ENCODE measurements at places on chromosomes 7 and 10. TPM values are rescaled to one million over a fixed set of nuclear protein-coding genes. Genes with fewer than 3 reads are reported as not detected.

DNA sequence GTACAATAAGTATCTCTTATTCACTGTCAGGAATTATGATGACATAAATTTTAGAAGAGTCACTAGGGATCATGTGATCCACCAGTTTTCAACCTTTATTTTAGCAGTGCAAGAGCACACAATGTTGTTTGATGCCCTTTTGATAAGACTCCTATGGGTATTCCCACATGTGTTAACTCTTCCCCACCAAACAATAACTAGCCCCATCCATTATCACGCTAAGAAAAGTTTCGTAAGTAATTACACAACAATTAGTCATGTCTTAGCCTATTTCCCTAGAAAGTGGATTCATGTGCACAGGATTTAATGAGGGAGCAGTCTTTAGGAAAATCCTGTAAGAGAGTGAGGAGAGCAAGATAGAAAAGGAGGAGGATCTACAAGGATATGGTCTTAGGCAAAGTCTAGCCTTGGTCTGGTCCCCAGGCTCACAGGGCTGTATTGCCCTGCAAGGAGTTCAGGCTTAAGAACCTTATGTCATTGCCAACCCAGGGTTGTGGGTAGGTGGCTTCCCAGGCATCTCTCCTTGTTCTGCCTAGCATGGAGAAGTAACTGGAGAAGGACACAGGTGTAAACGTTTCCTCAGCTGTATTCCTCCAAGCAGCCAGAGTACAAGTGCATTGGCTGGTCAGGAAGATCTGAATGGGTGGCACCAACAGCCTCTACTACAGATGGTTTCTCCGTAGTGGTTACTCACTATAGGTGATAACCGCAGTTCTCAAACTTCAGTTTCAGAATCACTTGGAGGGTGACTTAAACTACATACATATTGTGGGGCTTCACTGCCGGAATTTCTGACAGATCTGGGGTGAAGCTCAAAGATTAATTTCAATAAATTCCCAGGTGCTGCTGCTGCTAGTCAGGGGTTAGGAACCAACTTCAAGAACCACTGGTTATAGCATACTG, 574.5 kb downstream of the SUGCT start:
- no peak for DNase-seq

GRCh38 chr10:36542493-36542892, 582.9 kb upstream of the ANKRD30A start:
- DNase-seq, result no peak

- DNase-seq, result no peak
Observed at GRCh38 chr10:6098156-6098555, 9.3 kb downstream of the RBM17 start.

DNA sequence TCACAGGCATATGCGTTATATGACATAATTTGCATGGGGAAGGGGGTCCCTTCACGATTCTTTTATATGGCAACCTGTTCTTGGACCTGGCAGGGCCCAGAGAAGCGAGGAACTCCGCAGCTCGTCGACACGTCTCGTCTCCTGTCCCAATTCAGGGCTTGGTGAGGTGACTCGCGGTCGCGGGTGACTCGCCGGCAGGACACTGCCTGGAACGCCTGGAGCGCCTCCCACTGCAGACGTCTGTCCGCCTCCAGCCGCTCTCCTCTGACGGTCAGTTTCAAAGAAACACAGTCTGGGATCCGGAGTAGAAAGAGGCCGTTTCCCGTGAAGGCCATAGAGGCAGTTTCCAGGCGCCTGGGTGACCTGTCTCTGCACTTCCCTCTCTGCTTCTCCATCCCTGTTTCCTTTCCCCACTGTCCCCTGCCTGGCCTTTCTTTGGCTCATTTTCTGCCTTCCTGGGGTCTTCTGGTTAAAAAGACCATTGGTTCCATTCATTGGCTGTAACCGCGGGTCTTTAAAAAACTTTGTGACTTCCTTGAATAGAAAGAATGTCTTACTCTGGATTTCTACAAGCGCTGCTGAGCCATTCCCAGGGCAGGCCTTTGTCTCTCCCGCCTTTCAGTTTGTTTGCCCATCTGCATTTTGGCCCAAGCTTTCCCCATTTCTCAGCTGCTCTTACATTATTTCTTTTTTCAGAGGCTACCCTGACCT, 1.2 kb downstream of the UPP1 start:
- peak; percentile 57 for DNase-seq

DNA sequence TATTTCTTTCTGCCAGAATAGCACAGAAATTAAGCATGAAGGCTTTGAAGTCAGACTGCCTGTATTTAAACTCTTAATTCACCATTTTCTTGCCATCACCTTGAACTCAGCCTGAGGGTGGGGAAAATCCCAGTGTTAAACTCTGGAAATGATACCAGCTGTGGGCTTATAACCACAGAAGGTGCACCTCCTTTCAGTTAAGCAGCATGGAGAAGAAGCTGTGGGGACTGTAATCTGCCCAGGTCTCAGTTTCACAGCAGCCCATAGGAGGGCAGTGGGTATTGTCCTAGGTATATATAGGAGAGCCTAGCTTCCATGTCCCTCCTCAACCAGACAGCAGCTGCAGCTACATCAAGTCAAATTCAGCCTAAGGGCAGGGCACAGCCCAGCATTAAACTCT, 241.6 kb downstream of the HPSE2 start:
- DNase-seq, result no peak

- DNase-seq, result no peak
Observed at GRCh38 chr7:104604706-104605105, 276.3 kb downstream of the LHFPL3 start.

DNA sequence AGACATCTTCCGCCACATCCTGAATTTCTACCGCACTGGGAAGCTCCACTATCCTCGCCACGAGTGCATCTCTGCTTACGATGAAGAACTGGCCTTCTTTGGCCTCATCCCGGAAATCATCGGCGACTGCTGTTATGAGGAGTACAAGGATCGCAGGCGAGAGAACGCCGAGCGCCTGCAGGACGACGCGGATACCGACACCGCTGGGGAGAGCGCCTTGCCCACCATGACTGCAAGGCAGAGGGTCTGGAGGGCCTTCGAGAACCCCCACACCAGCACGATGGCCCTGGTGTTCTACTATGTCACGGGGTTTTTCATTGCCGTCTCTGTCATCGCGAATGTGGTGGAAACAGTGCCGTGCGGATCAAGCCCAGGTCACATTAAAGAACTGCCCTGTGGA, 1.9 kb downstream of the KCND2 start:
- no peak for DNase-seq

DNA sequence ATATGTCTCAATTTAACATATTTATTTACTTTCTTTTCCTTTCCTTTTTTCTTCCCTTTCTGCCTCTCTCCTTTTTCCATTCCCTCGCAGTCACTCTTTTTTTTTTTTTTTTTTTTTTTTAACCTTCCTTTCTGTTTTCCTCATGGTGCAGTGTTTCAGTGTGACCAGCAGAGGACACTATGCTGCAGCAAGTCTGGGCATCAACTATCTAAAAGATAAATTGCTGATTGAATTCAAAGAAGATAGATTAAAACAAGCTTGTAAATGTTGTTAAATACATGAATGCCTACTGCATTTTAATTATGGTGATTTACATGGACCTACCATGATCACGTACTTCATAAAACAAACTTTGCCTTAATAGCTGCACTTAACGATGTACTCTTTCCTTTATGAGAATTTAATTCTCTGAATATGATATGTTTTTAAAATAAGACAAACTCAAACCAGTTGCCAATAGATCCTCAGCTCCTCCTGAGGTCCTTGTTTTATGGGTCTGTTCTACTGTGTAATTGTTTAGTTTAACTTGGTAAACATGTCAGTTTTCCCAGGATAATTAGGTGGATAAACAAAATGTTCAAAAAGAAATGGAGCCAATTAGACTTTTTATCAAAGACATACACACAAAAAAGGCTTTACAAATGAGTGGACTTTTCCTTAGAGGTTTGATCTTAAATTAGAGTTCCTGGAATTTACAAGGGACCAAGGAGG, 101.0 kb upstream of the AGR3 start:
- peak; percentile 53 for DNase-seq

- no peak for DNase-seq
Observed at GRCh38 chr10:121690152-121690848, 92.1 kb upstream of the FGFR2 start.

- DNase-seq, result no peak
Observed at GRCh38 chr7:95628831-95629439, 32.6 kb upstream of the PDK4 start.

DNA sequence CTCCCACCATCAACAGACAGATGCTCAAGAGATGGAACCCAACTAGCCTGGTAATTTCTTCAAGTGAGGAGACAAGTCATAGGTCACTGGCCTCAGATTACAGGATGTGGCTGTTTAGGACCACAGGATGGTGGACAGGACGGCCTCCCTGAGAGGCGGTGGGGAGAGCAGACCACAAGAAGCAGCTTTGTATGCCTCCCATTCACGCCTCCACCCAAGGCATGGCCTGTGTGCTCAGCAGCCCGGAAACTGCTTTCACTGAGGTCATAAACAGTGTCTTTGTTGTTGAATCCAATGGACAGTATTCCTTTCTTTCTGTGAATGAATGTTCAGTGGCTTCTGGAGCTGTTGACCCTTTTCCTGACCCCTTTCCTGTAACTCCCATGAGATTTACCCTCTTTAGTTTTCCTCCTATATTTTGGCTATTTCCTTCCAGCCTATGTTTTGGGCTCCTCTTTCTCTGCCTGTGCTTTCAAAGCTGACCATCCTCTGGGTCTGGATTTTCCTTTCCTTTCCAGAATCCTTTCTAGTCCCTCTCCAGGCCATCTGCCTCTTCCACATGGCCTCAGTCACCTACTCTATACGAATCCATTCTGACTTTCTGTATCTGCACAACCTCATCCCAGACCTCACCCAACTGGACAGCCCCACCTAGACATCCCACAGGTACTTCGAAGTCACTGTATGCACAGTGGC, 32.4 kb upstream of the INPP5F start:
- DNase-seq, result peak; percentile 43

- no peak for DNase-seq
Observed at GRCh38 chr7:153948060-153948459, 104.1 kb upstream of the DPP6 start.

DNA sequence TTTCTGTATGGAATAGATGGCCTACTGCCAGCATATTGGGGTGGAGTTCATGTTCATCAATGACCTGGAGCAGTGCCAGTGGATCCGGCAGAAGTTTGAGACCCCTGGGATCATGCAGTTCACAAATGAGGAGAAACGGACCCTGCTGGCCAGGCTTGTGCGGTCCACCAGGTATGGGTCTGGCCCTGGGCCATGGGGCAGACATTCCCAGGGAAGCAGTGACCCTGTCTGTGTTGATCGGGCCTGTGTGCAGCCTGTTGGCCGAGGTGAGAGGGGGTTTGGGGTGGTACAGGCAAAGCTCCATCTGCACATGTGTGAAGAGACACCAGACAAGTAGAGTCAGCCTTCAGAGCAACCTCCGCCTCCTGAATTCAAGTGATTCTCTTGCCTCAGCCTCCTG, 67.3 kb downstream of the OGDH start:
- DNase-seq, result no peak

DNA sequence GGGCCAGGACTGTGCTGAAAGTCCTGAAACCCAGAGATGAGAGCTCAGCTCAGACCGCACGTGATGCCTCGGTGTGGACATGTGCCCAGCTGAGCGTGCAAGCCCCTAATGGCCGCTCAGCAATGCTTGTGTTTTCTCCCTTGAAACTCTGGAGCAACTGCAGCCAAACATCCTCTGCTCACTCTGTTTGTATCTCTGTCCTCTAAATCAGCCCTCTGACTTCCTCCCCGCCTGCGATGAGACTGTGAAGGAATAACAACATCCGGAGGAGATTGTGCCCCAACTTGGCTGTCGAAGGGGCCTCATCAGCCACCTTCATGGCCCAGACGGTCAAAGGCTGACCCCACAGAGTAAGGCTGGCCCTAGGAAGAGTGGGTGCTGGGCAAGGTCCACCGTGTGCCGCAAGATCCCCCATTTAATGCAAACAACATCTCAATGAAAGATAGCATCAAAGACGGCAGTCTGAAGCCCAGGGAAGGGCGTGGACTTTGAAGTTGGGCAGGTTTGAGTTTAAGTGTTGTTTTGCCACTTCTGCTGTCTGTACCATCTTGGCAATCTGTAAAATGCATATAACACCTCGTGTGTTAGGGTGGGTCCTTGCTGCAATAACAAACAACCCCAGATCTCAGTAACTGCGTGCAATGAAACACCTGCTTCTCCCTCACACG, 39.9 kb downstream of the CALML3 start:
- DNase-seq, result no peak

- peak; percentile 94 for DNase-seq
Observed at GRCh38 chr7:64307254-64308015, 6.3 kb upstream of the ZNF736 start.

GRCh38 chr10:34618611-34619010, 196.5 kb downstream of the PARD3 start:
- DNase-seq, result no peak

DNA sequence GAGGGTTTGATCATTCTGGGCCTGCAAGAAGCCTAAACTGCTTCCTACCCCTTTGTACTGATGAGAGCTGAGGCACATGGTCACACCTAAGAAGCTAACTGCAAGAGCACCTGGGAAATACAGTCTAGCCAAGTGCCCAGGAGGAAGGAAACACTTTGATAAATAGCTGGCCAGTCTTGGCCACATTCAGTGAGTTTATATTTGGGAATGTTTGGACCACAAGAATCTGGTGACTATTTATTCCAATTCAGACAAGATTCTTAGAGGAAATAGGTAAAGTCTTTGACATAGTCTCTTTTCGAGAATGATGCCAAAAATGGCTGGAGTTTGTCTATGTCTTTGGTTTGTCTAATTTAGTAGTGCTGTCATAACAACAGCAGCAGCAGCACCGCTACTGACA, 213.6 kb downstream of the KIF20B start:
- no peak for DNase-seq

DNA sequence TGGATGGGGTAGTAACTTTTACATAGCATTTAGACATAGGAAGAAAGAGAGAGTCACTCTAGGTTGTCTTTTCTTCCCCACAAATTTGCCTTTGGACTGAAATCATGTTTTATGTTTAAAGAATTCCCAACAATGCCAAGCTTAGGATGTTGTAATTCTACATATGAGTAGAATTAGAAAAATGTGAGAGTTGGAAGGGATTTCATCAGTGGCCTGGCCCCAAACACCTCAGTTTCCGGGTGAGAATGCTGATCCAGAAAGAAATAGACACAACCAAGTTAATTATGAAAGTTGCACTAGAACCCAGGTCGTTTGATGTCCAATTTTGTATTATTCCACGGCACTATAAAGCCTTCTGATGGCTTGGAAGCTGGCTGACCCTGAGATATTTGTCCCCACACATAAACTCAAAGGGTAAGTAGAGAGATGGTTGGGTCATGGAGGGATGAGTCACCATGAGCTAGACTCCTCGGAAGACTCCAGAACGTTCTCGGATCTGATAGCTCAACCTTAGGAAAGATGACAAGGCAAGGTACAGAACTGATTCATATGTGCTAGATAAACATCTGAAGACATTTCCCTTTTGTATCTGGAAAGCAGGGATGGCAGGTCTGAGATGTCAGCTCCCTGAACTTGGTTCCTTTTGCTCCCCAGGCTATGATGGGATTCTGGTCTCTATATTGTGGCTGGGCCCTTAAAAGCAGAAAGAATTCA, 48.8 kb upstream of the SLC35B4 start:
- no peak for DNase-seq

The LIPK gene
- total RNA-seq, result not detected

The ZNF248 gene
- total RNA-seq, result 0.51 TPM

The CYP3A4 gene
- 0.11 TPM for total RNA-seq

The PIK3AP1 gene
- 2.1 TPM for total RNA-seq

The SLC13A1 gene
- not detected for total RNA-seq

The PRLHR gene
- total RNA-seq, result not detected

The CALN1 gene
- total RNA-seq, result 2.8 TPM

The AZGP1 gene
- total RNA-seq, result 0.74 TPM
